Endothelial cell (in vitro differentiated cells): ENCODE measurements at places on chromosomes 7 and 10.

GRCh38 chr10:129941199-129942018, 22.7 kb downstream of the EBF3 start:
- DNase-seq, result no peak

DNA sequence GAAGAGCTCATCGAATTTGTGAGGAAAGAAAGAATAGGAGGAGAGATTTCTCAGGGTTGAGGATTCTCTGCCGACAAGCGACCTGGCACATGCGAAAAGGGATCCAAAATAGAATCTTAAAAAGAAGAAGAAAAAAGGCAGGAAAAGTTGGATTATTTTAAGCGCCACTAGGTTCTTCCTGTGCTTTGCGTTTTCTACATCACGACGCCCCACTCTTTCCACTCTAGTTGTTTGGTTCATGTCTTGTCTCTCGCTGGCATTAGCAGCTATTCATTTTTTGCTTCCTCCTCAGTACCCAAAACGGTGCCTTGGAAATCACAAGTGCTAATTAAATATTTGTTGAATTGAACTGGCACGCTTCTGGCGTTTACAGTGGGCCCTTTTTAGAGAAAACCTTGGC, 674 bp upstream of the FRA10AC1 start:
- DNase-seq, result no peak

GRCh38 chr7:138864667-138865066, 66.7 kb upstream of the ATP6V0A4 start:
- no peak for DNase-seq

DNA sequence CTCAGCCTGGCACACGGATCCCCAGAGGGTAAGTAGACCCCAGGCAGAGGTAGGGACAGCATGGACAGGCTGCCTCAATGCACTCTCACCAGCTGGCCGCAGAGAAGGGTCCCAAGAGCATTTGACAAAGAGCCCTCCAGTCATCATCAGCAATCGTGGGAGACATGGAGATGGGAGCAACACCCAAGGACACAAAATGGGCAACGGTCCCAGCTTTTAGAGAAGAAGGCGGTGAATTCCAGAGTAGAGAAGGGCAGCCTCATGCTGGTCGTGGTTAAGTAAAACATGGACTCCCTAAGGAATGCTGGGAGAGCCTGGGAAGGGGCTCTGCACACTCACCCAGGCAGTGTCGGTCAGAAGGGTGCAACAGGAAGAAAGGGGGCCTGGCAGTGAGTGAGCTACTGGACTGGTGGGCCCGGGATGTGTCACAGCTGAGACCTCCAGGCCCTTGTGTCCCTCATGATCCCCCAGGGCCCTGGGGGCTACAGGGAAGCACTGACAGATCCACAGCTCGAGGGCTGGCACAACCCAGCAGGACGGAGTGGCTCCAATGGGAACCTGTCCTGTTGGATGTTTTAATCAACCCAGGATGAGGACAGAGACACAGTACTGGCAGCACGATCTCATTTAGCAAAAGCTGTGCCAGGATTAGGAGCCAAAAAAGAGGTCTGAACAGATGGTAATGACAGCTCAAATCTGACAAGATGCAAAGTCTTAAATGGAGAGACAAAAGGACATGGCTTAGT, 147.1 kb downstream of the NEURL1 start:
- no peak for DNase-seq

- DNase-seq, result no peak
Observed at GRCh38 chr10:117439243-117439912, 64.1 kb upstream of the PDZD8 start.

DNA sequence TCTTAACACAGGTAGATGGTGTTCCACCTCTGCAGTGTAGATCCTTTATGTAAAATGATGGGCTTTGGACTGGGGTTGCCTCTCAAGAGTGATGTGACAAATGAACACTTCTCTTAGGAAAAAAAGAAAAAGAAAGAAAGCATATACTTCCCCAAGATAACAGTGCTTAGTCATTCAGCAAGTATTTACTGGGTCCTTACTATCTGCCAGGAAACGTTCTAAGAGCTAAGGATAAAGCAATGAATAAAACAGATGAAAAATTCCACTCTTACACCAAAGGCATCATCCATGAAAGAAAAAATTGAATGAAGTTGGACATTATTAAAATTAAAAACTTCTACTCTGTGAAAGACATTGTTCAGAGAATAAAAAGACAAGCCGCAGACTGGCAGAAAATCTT, 177.3 kb downstream of the C7orf25 start:
- DNase-seq, result no peak
